ENCODE measurements at places on chromosomes 16 and 17. TPM values are rescaled to one million over a fixed set of nuclear protein-coding genes. Genes with fewer than 3 reads are reported as not detected.

The PSME3 gene
- total RNA-seq: 220 TPM

The PABPN1L gene
- total RNA-seq: not detected

The TBX2 gene
- total RNA-seq: not detected

The HAS3 gene
- total RNA-seq: 0.73 TPM

The SMIM22 gene
- total RNA-seq: not detected

The TBC1D3D gene
- total RNA-seq: 0.69 TPM

GRCh38 chr16:83128041-83128440, 501.3 kb downstream of the CDH13 start:
- H3K4me1 ChIP-seq: no peaks in the 10 kb centered on the region
- no peak overlapping the region for H3K4me3 ChIP-seq
- H3K27ac ChIP-seq: no peak overlapping the region
- H3K36me3 ChIP-seq: no peaks in the 10 kb centered on the region
- DNase-seq: no peak

GRCh38 chr16:6643080-6643686, 689.5 kb upstream of the RBFOX1 start:
- no peak overlapping the region for H3K27ac ChIP-seq
- no peak overlapping the region for H3K4me3 ChIP-seq
- H3K4me1 ChIP-seq: peaks cover 5% of the 10 kb centered on the region
- no peaks in the 10 kb centered on the region for H3K36me3 ChIP-seq
- H3K27me3 ChIP-seq: no peaks in the 10 kb centered on the region

- H3K27me3 ChIP-seq: no peaks in the 10 kb centered on the region
- H3K4me1 ChIP-seq: peaks cover 33% of the 10 kb centered on the region
- no peak for DNase-seq
Measured at GRCh38 chr16:11181242-11181898, 74.6 kb downstream of the SOCS1 start.

- no peaks in the 10 kb centered on the region for H3K27me3 ChIP-seq
- DNase-seq: no peak
- no peaks in the 10 kb centered on the region for H3K36me3 ChIP-seq
- H3K27ac ChIP-seq: peak overlapping the region; percentile 13
- no peak overlapping the region for H3K4me3 ChIP-seq
- peaks cover 10% of the 10 kb centered on the region for H3K4me1 ChIP-seq
Measured at GRCh38 chr16:72884573-72884972, 163.4 kb downstream of the ZFHX3 start.

- DNase-seq: no peak
- H3K27me3 ChIP-seq: no peaks in the 10 kb centered on the region
- no peaks in the 10 kb centered on the region for H3K4me1 ChIP-seq
- H3K4me3 ChIP-seq: no peak overlapping the region
Measured at GRCh38 chr16:85278839-85279238, 166.6 kb upstream of the CIBAR2 start.

DNA sequence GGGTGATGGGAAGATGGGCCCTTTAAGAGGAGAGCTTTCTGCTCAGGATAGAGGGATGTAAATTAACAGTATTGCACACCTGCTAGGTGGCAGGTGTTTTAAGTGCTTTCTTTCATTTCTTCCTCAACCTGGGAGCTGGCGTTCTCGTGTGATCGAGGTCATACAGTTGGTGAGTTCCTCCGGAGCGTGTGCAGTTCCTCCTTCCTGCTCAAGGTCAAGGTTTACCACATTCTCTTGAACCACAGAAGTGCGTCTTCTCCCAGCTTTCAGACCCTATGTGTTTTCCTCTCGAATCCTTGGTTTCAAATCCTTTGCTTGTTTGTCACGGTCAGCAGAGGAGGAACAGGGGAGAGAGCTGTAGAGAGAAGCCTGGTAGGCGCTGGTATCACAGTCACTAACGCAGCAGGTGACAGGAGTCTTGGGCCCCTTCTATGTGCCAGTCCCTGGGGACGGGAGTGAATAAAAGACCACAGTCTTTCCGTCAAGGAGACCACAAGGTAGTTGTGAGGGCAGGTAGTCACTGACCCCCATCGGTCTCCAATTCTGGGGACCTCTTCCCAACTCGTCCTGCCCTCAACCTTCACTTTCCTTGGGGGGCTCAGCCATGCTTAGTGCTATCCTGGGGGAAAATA, 791 bp downstream of the DNAI2 start:
- H3K36me3 ChIP-seq: no peaks in the 10 kb centered on the region
- DNase-seq: no peak
- no peak overlapping the region for H3K4me3 ChIP-seq
- no peak overlapping the region for H3K27ac ChIP-seq

- H3K27ac ChIP-seq: peak overlapping the region; percentile 69
- no peak overlapping the region for H3K4me3 ChIP-seq
- peaks cover 27% of the 10 kb centered on the region for H3K4me1 ChIP-seq
- H3K27me3 ChIP-seq: no peaks in the 10 kb centered on the region
- H3K36me3 ChIP-seq: peaks cover 17% of the 10 kb centered on the region
Measured at GRCh38 chr16:15572329-15573001, 70.5 kb downstream of the MARF1 start.

GRCh38 chr17:78343543-78344201, 16.2 kb downstream of the SOCS3 start:
- peaks cover 63% of the 10 kb centered on the region for H3K4me1 ChIP-seq
- peak overlapping the region; percentile 57 for H3K4me3 ChIP-seq
- DNase-seq: peak; percentile 73
- peaks cover 4% of the 10 kb centered on the region for H3K27me3 ChIP-seq

DNA sequence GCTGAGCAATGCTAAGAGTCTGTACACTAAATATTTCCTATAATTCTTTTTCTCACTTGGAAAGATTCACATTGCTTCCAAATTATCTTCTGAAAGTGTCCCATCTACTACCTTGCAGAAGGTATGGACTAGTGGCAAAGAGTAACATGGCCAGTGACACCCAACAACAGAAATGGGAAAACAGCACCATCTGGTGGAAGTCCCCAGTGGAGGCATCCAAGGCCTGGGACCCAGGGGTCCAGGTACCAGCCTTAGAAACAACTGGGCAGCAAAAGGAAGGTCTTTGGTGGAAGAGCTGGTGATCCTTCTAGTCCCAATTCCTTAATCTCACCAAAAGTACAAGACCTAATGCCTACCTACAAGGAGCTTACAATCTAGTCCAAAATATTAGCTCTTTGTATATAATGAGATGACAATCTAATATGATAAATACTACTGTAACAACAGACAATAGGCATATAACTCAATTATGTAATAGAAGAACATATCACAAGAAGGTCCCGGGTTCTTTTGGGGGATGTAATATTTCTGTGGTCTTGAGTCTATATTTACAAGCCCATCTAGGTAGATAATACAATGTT, 55.3 kb downstream of the SKAP1 start:
- H3K36me3 ChIP-seq: peaks cover 12% of the 10 kb centered on the region
- no peak for DNase-seq
- no peaks in the 10 kb centered on the region for H3K27me3 ChIP-seq
- no peak overlapping the region for H3K4me3 ChIP-seq
- peaks cover 22% of the 10 kb centered on the region for H3K4me1 ChIP-seq
- no peak overlapping the region for H3K27ac ChIP-seq

GRCh38 chr17:39223907-39224777, 1.6 kb downstream of the STAC2 start:
- no peaks in the 10 kb centered on the region for H3K36me3 ChIP-seq
- no peak overlapping the region for H3K27ac ChIP-seq
- DNase-seq: no peak

GRCh38 chr17:75692976-75693375, 25.8 kb downstream of the SAP30BP start:
- peaks cover 39% of the 10 kb centered on the region for H3K4me1 ChIP-seq
- DNase-seq: no peak
- H3K27me3 ChIP-seq: no peaks in the 10 kb centered on the region
- peaks cover 26% of the 10 kb centered on the region for H3K36me3 ChIP-seq

DNA sequence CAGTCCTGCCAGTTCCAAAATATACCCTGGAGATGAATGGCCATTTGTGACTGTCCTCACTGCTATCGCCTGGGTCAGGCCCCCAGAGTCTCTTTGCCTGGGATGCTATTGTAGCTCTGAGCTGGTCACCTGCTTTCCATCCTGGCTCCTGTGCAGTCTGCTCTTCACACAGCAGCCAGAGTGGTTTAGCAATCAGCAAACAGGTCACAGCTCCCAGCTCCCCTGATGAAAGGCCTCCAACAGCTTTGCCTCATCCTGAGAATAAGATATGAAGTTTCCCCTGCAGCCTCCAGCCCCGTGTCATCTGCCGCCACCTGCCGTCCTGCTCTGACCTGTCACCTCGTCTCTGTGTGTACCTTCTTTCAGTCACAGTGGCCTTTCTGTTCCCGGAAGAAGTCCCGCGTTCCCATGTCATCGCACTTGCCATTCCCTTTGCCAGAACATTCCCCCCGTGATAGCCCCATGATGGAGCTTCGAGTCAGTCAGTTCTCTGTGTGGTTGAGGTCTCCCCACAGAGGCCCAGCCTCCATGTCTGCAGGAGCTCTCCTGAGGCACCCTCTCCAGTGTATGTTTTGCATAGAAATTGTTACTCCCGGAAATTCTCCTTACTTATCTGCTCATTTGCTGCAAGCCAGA, 281.5 kb downstream of the SNX29 start:
- no peaks in the 10 kb centered on the region for H3K4me1 ChIP-seq
- H3K4me3 ChIP-seq: no peak overlapping the region
- DNase-seq: no peak

DNA sequence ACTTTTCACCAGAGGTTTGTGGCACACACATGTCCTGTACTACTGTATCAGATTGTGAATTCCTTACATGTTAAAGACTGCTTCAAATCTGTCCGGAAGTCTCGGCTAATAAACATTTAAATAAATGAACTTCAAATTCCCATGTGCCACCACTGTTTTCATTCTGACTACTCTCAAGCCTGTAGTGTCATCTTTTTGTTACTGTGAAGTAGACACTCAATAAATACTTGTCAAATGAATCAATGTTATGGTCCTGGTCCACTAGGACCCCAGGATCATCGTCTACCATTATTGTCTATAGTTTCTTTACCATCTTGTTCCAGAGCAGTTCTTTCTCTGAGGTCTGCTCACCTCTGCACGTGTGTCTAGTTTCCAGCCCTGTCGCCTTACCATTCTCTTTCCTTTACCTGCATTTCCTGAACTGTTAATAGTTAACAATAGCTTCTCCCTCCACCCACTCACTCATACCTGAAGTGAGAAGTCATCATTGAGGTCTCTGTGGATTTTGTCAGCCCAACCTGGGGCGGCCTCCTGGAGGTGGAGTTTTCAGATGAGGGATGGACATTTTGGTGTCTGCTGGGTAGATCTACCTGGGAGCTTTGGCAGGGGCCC, 333.0 kb downstream of the SEC14L1 start:
- H3K27ac ChIP-seq: peak overlapping the region; percentile 88
- peak overlapping the region; percentile 59 for H3K4me3 ChIP-seq
- DNase-seq: no peak
- H3K36me3 ChIP-seq: peaks cover 44% of the 10 kb centered on the region

DNA sequence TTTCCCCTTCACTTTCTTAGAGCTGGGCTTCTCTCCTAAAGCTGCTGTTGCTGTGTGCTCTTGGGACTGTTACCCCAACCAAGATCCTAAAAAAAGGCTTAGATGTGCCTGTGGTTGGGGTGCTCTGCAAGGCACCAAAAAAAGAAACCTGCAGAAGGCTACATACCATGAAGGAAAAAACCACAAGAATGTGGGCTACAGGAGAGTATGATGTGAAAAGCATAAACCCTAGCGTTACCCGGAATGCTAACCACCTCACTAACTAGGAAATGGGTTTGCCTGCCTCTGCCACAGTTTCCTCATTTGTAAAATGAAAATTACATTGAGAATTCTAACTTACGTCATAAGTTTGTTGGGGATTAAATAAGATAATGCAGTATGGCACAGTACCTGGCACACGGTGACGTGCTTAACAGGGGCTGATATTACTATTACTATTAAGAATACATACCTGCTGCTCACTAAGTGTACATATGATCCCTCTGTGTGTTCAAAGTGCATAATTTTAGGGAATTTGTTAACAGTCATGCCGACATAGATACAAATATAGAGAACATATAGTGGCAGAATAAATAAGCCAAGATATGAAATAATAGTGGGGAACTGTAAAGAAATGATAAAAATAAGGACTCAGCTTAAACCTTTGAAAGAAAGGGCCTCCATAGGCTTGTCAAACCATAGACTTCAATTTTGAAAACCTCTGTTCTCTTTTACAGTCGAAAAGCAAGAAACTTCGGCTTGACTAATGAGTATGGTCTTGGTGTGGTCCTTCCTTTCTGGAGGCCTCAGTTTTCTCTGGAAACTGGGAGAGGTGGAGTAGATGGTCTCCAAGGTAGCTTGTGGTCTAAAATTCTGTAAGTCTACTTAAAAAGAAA, 177.8 kb upstream of the TBX2 start:
- H3K27ac ChIP-seq: peak overlapping the region; percentile 92
- H3K4me3 ChIP-seq: peak overlapping the region; percentile 67
- DNase-seq: peak; percentile 36
- peaks cover 61% of the 10 kb centered on the region for H3K4me1 ChIP-seq

- no peak for DNase-seq
- no peak overlapping the region for H3K4me3 ChIP-seq
- H3K27me3 ChIP-seq: no peaks in the 10 kb centered on the region
Measured at GRCh38 chr16:57957673-57958392, 13.1 kb downstream of the CNGB1 start.
